GM12891 (cell line): ENCODE measurements at places on chromosomes 6 and 20.

DNA sequence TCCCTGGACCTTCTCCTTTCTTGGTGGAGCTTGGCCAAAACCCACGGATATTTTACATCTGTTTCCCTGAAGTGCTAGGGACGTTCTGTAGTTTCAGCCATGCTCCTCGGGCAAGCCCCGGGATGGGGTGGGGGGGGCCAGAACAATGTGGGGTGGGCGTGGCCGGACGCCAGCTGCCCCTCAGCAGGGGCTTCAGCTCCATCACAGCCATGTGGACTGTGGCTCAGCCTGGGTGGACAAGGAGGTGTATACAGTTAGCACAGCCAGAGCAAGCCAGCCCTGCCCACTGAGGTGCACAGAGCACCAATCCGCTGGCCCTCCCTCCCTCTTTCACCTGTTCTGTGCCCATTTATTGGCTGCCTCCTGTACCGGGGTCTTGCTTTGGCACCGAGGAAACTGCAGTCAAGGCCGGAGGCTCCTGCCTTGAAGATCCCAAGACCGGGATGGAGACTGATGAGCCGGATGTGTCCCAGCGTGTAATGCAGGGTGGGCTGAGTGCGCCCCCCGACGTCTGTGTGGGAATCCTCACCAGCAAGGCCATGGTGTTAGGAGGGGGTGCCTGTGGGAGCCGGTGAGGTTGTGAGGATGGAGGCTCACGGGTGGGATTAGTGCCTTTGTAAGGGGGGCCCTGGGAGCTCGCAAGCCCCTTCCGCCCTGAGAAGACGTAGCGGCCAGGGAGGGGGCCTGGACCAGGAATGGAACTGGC, 28.0 kb downstream of the FRMD1 start:
- no peak for DNase-seq

GRCh38 chr6:100775667-100776066, 105.5 kb downstream of the ASCC3 start:
- DNase-seq, result no peak

- no peak for DNase-seq
These were observed 73.5 kb downstream of the TRAM2 start for GRCh38 chr6:52503323-52503747.

DNA sequence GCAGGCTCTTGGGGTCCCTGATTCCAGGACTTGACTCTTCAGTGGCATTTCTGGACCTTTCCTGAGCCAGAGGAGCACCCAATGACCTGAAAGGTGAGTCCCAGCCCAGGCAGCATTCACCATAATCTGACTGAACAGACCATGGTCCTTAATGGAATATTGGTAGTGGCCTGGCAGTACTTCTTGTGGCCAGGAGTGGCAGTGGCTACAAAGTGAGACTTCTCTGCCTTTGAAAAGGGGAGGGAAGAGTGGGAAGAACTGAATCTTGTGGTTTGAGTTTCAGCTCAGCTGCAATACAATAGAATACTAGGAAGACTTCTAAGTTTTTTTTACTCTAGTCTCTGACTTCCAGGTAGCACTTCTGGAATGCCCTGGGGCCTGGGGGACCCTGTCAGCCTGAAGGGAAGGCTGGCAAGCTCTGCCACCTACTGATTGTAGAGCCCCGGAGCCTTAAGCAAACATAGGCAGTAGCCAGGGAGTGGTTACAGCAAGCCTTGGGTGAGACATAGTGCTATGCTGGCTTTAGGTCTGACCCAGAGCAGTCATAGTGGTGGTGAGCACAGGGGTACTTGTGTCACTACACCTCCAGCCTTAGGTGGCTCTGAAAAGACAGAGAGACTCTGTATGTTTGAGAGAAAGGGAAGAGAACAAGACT, 674.2 kb upstream of the MANEA start:
- DNase-seq, result no peak

DNA sequence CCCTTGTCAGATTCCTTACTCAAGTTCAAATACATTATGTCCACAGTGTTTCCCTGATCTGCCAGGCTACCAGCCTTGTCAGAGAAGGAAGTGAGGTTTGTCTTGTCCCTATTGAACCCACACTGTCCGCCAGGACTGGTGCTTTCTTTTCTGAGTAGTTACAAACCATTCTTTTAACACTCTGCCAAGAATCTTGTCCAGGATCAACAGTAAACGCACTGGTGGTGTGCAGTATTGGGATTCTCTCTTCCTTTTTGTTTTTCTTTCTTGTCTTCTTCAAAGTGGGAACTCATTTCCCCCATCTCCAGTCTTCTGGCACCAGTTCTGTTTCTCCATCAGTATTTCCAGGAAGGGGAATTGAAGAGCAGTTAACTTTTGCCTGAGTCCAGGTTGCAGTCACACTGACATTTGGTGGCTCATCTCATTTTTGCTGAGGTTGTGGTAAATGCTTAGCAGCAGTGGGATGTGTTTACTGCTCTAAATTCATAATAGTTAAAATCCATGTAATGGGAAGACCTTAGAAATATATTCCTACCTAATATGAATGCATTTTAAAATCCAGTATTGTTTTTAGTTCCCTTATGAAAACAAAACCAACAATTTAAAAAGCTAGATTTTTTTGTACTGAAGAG, 295.3 kb downstream of the PRL start:
- DNase-seq, result no peak

DNA sequence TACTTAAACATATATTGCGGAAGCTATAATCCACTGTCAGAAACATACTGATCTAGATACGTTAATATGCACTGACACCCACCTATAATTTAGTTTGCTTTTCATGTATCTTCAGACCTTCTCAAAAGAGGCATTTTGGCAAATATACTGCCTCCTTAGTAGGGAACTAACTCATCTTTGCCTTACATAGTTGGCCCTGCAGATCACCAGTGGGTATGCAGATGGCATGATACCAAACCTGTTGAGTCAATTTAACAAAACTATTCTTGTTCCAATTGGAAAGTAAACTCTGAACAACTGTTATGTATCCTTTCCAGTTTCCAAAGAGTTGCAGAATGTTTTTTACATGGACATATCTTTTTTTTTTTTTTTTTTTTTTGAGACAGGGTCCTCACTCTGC, 35.6 kb upstream of the TBC1D20 start:
- DNase-seq, result no peak
